ENCODE measurements at places on chromosomes 1 and 21.

- DNase-seq: no peak
These were observed at the start of gene PLEKHN1 for GRCh38 chr1:966135-966703. TSS of gene PLEKHN1 (plus strand) at chr1:966482. CDS start at chr1:966532, 50 bp downstream.

GRCh38 chr1:70278710-70279109 lies 57.5 kb downstream of the SRSF11 start:
- DNase-seq: no peak

DNA sequence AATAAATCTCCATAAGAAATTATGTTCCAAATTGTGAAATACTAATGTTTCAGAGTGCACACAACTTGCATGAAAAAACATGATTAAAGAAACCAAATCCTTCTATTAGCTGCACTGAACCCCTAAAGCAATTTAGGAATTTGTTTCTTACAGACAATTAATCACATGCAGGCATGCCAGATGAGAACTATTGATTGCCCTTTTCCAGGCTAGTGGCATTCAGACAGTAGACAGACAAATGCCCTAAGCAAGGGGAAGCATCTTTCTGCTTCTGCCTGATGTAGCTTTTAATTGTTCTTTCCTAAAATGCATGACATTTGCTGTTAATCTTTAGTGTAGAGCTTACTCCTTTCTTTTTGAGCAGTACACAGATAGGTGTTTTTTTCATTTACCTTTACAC lies 229.5 kb downstream of the DPYD start:
- DNase-seq: no peak

- DNase-seq: no peak
These were observed 195.0 kb downstream of the GIPC2 start for GRCh38 chr1:78240755-78241154.

DNA sequence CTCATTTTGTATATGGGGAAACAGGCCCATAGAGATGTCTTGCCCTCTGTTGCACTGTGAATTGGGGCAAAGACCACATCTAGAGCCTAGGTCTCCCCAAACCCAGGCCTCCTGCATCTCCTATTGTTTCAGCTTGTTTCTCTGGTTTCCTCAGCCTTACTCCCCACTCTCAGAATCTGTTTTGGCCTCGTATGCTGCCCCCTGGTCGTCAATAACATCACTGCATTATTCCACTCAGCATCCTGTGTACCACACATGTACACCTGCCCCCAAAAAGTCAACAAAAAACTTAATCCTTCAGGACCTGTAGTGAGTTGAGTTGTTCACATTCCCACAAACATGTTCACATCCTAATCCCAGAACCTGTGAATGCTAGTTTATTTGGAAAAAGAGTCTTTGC lies 184.8 kb downstream of the BRINP2 start:
- DNase-seq: no peak

DNA sequence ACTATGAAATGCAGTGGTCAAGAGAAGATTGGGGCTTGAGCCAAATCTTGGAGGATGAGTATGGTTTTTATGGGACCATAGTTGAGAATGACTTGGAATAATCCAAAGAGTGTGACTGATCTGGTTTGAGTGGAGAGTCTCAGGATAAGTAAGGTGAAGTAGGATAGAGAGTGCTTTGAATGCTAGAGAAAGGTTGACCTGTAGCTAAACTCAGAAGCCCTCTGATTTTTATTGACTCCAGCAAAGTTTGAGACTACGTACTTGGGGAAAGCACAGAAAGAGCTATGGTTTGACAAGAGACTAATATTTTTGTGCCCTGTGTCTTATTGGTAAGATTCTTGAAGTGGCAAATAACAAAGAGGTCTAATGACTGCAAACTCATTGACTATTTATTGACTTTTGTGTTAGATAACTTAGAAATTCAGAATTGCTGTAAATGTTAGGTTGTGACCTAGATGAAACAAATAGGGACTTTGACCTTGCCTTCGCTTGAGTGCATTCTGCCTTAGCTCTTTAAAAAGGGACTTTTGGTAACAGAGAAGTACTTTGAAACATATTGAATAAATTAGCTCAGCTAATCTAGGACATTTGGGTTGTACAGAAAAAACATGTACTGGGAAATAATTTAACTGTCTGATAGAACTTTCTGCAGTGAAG lies 35.1 kb downstream of the UAP1 start:
- no peak for DNase-seq

DNA sequence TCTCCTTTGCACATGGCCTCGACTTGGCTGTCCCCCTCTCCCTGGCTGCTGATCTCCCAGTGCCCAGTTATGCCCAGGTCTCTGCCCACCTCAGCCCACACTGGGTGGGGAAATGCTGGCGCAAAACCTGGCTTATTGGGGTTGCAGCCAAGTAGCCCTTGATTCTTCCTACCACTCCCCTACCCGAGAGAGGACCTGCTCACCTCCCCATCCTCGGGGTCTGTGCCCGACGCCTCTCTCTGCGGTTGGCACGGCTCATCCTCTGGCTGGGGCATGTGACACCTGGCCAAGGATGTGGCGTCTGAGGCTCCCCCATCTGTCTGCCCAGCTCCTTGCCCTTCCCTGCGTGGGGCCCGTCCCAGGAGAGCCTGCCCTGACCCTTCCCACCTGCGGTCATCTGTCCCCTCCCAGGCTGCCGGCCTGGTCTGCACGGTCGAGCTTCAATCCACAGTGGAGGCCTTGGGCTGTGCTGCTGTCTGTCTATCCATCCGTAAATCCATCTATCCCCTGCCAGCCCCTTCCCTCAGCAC lies 6.5 kb upstream of the PEX10 start:
- no peak for DNase-seq

- DNase-seq: no peak
These were observed 3.7 kb upstream of the SDE2 start for GRCh38 chr1:226002667-226003501.

DNA sequence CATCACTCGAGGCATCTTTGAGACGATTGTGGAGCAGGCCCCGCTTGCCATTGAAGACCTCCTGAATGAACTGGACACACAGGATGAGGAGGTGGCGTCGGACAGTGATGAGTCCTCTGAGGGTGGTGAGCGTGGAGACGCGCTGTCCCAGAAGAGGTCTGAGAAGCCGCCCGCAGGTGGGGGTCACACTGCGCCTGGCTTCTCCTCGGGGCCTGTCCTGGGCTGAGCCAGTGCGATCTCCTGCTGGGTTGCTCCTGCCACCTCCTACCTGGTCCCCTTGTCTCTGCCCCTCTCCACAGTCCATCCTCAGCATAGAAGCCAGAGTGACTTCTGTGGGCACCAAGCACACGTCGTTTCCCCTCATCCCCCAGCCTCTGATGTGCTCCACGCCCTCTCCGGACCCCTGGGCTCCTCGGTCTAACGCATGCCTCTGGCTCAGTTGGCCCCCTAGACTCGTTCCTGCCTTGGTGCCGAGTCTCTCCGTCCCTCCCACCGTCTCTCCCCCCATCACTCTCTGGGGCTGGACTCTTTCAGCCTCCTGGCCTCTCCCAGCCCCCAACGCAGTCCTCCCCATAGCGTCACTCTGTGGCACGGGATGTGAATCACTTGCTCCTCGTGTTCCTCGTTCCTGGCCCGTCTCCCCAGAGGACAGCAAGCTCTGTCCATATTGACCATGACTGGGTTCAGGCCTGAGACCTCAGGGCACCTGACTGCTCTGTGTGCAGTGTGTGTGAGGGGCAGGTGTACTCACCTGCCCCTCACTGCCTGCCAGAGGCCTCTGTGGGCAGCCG lies 8.7 kb downstream of the RRP1 start:
- no peak for DNase-seq

DNA sequence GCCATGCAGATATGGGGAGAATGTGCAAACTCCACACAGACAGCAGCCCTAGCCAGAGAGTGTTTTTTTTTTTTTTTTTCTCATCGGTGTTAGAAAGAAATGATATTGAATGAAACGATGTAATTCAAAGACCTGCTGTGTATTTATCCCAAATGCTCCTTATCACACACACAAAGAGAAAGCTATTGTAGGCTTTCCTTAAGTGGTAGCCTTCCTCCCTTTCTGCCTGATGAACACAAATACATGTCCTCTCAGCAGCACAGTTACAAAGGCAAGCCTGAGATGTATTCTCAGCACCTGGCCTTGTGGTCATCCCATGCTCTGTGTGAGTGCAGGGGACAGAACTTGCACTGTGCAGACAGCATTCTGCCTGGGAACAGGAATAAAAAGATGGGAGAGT lies 93.8 kb downstream of the PLPPR5 start:
- DNase-seq: no peak

DNA sequence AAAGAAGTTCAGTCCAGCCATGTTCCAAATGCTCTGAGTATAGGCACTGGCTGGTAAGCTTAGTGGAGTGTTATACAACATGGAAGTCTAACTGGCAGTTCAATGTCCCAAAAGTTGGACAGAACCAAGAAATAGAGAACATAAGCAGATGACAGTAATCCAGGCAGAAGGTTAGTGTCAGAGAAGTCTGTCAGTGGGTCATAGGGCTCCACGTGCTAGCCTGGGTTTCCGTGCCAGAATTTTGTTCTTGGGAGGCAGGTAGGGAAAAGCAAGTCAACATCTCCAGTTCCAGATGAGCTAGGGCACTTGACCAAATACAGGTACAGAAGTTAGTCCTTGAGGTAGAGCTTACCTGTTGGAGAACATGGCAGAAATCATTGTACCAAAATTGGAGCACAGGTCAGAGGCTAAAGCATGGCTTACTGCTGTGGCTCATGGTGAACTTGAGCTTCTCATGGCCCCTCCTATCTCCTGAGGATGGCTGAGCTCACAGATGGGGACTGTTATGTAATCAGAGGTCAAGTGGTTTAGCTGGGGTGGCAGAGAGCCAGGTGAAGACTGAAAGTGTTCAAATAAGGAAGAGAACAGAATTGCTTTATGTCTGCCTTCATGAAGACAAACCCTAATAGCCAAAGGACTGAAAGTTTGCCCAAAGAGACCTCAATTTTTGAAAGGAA lies 170.8 kb downstream of the NFIA start:
- no peak for DNase-seq
